ENCODE measurements at places on chromosomes 7 and 10. TPM values are rescaled to one million over a fixed set of nuclear protein-coding genes. Genes with fewer than 3 reads are reported as not detected.

PSPH gene
- 49.4 TPM for total RNA-seq

CAMK2B gene
- total RNA-seq = 1.8 TPM

MSMB gene
- total RNA-seq = not detected

CYP17A1 gene
- total RNA-seq = not detected

IFIT5 gene
- 11.2 TPM for total RNA-seq

WNT8B gene
- not detected for total RNA-seq

FAM241B gene
- 7.5 TPM for total RNA-seq

PLXDC2 gene
- total RNA-seq = 10.6 TPM

TAS2R4 gene
- 3.5 TPM for total RNA-seq

NUTM2E gene
- 0.12 TPM for total RNA-seq

RARRES2 gene
- total RNA-seq = not detected

PON1 gene
- total RNA-seq = not detected

ADAMTS14 gene
- total RNA-seq = 0.25 TPM

NXPH1 gene
- not detected for total RNA-seq

TRIL gene
- total RNA-seq = not detected

RBP3 gene
- not detected for total RNA-seq

SNCG gene
- 4.2 TPM for total RNA-seq

VSTM2A gene
- total RNA-seq = not detected

NACAD gene
- not detected for total RNA-seq

TMEM184A gene
- total RNA-seq = 9.0 TPM

HOXA6 gene
- total RNA-seq = 2.0 TPM

DRGX gene
- not detected for total RNA-seq

PODXL gene
- 1.6 TPM for total RNA-seq

ANXA8 gene
- total RNA-seq = 103 TPM

PHYHIPL gene
- not detected for total RNA-seq

MRPL43 gene
- 64.8 TPM for total RNA-seq

SUN3 gene
- total RNA-seq = 0.22 TPM

FAM200A gene
- total RNA-seq = 6.1 TPM

CRYGN gene
- not detected for total RNA-seq

ETV1 gene
- 5.9 TPM for total RNA-seq

SAMD9L gene
- 3.9 TPM for total RNA-seq

CCL24 gene
- total RNA-seq = not detected

GRIFIN gene
- not detected for total RNA-seq

A1CF gene
- total RNA-seq = not detected

MALRD1 gene
- total RNA-seq = not detected

TAS2R5 gene
- 4.7 TPM for total RNA-seq

IL6 gene
- 22.0 TPM for total RNA-seq

HDAC9 gene
- 11.3 TPM for total RNA-seq

DTX2 gene
- total RNA-seq = 29.9 TPM
